GM18507 (cell line): ENCODE measurements at places on chromosomes 11 and 22.
A peak's percentile ranks its signal among the peaks of the same experiment; 100 is the strongest.

DNA sequence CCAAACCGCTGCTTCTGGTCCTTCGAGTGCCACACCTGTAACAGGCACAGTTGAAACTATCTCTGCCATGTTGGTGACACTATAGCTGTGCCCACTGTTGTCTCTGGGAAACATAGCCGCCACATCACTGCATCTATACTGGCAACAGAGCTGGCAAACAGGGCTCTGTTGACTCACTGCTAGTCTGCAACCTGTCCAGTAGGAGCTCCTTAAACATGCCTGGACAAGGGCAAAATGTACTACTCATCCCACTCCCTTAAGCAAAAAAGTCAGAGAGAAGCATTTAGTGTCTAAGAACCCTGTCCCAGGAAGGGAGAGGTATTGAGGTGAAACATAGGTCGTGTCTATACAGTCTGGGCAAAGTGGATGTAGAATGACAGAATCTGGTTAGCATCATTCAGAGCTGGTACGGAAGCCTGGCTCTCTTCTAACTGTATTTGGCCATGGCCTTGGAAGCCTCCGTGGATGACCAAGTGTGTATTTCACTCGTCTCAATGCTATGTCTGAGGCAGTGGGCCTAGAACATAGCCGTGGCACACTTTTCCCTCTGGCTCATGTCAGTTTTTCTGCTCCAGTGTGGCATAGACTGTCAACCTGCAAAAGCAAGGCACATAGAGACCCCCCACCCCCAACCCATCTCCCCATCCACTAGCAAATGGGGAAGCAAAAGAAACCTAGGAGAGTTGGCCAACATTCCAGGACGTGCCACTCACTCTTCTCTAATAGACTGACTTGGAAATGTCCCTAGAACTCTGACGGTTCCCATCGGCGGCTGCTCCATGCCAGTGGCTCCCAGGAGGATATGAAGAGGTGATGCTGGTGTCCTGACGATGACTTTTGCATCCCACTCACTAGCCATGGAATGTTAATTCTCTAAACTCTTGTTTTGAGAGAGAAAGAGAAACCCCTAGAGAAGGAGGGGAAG, 21.4 kb upstream of the PISD start:
- no peak for DNase-seq

DNA sequence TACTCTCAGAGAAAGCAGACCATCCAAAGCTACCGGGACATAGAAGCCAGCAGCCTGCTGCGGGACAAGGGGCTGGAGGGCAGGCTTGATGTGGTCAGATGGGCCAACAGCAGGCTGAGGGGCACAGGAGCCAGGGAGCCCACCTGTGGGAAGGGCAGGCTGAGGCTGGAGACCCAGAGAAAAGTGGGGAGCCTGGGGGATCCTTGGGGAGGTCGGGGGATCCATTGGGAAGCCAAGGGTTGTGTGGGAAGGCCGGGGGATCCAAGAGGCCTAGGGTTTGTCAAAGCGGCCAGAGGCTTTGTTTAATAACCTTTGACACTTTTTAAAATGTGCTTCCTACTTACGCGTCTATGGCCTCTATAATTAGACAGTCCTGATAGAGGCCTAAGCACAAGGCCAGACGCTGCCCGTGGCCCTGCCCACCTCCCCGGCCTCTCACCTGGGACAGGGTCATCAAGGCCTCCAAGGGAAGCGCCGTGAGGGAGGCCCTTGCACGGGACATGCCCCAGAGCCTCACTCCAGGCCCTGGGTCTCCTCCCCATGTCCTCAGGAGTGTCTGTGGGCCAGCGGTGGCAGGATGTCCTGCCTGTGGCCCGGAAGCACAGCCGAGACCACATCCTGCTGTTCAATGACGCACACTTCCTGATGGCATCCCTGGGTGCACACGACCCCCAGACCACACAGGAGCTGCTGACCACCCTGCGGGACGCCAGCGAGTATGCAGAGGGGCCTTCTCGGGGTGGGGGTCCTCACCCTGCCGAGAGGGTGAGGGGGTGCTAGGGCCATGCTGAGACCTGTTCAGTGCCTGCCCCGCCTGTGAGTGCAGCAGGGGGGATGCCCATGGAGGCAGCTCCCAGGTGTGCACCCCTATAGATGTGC, 8.6 kb upstream of the GTSE1 start:
- peak; percentile 79 for DNase-seq

DNA sequence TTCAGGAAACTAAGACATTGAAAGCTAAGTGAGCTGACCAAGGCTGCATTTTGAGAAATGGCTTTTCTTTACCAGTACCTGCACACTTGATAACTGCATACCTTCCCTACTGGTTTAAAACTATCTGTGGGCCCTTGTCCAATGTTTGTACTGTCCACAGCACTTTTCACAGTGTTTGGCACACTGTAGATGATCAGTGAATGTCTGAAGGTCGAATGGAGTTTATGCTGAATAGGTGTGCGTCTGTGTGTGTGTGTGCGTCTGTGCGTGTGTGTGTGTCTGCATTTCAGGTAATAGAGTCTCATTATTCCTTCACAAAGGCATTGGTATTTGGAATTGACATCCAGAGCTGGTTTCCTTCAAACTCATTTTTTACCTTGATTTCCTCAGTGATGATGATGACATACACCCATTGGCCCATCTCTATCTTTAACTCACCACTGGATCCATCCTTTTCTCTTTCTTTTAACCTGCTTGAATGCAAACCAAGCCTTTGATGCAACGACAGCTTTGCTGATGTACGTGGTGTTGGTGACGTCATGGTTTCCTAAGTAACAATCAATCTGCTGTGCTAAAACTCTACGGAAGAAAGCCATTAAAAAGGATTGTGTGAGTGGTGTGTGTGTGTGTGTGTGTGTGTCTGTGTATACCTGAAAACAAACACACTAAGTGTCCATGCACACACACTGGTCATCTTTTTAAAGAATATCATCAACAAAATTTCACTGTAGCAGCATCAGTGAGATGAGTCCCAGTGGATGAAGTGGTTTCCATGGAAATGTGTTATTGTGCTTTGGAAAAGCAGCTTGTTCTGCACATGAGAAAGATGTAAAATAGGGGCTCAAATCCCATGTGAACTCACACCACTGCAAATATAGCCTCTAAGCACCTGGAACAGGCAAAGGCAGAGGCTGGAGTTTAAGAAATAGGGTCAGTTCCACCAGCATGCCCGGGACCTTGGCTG, 490.2 kb upstream of the B3GAT1 start:
- no peak for DNase-seq

GRCh38 chr11:94790661-94791180, 22.6 kb downstream of the AMOTL1 start:
- DNase-seq: no peak

DNA sequence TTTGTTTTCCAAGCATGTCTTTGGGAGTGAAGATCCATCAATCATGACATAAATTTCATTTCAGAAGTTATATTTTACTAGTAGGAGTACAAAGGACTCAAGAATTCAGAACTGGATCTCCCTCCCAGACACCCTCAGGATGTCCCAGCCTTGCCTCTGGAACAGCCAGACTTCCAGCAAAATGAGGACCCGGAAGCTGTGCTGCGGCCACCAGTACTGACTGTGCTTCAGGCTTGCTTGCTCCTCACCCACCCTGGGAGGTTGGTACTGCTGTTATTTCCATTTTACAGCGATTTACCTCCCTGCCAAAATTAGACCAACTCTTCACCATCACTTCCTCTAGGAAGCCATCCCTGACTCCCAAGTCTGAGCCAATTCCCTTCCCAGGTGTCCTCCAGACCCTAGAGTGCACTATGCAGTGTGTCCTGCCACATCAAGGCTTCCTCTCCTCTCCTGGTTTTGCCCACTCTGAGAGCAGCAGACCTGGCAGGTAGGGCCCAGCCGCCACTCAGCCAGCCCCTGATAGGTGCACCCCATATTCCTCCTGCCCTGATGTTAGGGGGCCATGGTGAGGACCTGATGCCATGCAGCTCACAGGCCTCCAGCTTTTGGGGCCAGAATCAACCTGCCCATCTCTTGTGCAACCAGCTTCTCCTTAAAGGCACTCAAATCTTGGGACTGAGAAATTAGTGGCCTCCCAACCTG, 47.3 kb upstream of the WNT7B start:
- DNase-seq: no peak

DNA sequence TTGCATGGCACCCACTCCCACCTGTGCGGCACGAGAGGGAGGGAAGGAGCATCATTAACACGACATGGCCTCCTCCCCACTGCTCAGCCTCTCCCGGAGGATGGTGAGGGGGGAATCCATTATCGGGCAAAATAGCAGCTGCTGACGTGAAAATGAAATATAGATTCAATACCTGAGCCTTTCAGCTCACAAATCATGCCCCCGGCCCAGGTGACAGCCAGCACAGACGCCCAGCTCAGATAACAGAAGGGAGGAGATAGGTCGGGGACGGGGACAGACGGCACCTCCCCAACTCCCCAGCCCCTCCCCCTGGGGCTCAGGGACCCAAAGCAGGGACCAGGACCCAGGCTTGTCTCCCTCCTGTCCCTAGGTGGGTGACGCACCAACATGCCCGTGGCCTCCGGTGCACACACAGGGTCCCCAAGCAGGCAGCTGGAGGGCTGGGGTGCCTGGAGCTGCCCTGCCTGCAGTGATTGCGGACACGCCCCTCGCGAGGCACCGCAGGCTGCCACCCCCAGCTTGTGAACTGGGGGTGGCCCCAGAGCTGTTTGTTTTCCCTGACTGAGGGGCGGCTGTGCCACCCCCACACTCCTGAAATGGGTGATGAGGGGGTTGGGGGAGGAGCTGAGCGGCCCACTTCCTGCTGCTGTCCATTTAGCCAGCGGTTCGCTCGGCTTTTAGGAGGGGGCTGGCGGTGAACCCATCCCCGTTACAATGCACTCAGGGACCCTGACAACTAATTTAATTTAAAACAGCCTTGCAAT, 31.7 kb downstream of the FLRT1 start:
- DNase-seq: no peak

DNA sequence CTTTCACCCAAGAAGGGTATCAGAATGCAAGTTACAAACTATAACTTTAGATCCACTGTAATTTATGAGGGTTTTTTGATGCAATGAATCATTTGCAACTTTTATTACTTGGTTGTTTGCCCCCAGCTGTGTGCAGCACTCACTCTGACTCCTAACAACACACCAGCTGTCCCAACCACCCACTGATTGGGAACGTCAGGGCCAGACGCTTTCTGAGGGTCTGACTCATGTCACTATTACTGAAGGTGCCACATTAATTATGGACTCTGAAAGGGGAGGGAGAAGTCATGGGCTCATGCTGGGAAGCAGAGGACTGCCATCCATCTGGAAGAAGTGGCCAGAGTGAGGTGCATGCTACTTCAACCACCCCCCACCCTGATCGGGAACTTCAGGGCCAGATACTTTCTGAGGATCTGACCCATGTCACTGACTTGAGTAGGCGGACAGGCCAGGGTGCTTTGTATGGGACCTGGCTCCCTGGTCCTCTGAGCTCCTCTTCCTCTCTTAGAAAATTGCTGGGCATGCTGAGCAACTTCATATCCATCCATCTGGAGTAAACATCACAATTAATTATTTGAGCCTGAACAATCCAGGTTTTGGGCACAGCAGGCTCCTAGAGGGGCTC, 44.9 kb upstream of the DRD2 start:
- DNase-seq: no peak

- no peak for DNase-seq
Measured at GRCh38 chr11:55732936-55733335, 40.3 kb upstream of the OR5D13 start.

- no peak for DNase-seq
Measured at GRCh38 chr11:5625281-5625680, 480 bp downstream of the TRIM34 start.

GRCh38 chr11:46896719-46897406, 21.5 kb downstream of the LRP4 start:
- no peak for DNase-seq

DNA sequence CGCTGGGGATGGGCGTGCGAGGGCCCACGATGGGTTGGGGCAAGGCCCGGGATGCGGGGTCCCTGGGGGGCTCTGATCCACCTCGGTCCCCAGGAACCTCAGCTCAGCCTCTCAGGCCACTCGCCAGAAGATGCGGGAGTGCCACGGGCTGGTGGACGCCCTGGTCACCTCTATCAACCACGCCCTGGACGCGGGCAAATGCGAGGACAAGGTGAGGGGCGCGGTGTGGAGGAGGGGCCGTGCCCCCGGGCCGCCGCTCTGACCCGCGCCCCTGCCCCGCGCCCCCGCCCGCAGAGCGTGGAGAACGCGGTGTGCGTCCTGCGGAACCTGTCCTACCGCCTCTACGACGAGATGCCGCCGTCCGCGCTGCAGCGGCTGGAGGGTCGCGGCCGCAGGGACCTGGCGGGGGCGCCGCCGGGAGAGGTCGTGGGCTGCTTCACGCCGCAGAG, 6.3 kb downstream of the PKP3 start:
- no peak for DNase-seq

GRCh38 chr11:66329165-66329673, 7.0 kb downstream of the RIN1 start:
- no peak for DNase-seq

GRCh38 chr11:131460931-131461330, 90.5 kb downstream of the NTM start:
- no peak for DNase-seq

DNA sequence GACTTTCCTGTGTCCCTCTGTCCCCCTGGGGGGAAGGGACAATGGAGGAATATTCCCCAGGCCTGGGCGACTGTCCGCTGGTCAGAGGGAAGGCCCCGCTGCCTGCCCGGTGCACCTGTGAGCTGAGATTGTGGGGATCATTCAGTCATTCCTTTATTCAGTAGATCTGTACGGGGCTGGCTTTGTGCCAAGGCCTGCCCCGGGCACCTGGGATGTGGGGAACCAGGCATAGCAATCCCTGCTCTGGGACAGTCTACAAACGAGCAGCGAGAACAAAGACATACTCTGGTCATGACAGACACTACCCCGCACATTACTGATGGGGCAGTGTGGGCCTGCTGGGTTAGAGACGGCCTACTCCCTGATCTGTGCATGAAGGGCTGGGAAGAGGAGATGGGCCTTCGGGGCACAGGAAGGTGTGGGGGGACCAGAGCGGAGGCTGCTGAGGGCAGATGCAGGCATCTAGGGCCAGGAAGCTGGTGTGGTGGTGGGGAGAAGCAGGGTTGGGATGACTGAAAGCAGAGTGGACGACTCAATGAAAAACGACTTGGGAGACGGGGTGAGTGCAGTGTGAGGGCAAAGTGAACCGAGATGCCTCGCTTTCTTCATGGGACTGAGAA, 1.8 kb upstream of the MYO7A start:
- no peak for DNase-seq

- no peak for DNase-seq
Measured at GRCh38 chr11:67289651-67290479, 762 bp downstream of the ANKRD13D start.

GRCh38 chr11:75428989-75429640, 3.9 kb downstream of the KLHL35 start:
- no peak for DNase-seq

- peak; percentile 76 for DNase-seq
Measured at GRCh38 chr22:43996170-43996980, 27.7 kb upstream of the PARVB start.

GRCh38 chr11:60857378-60858232, 1.9 kb upstream of the PTGDR2 start:
- DNase-seq: no peak

- no peak for DNase-seq
Measured at GRCh38 chr11:96194581-96195374, 148.2 kb downstream of the MAML2 start.

GRCh38 chr11:113615773-113616172, 90.3 kb downstream of the TMPRSS5 start:
- DNase-seq: no peak
